RKO (cell line): ENCODE measurements at places on chromosomes 5 and 9.

DNA sequence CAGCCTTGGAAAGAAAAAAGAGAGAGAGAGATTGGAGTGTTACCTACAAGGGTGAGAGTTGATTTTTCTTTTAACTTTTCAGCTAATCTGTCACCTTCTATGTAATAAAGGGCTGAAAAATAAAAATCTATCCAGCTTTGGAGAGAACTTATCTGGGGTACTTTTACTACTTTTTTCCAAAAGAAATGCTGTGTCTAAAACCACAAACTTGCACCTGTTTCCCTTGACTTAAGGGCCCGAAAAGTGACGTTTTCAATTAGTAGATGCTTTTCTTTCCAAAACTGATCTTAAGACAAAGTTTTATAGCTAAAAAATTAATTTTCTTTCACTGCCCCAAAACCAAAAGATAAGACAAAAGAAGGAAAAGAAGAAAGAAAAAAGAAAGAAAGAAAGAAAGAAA is 48.8 kb downstream of the SMIM23 start:
- DNase-seq, result no peak

DNA sequence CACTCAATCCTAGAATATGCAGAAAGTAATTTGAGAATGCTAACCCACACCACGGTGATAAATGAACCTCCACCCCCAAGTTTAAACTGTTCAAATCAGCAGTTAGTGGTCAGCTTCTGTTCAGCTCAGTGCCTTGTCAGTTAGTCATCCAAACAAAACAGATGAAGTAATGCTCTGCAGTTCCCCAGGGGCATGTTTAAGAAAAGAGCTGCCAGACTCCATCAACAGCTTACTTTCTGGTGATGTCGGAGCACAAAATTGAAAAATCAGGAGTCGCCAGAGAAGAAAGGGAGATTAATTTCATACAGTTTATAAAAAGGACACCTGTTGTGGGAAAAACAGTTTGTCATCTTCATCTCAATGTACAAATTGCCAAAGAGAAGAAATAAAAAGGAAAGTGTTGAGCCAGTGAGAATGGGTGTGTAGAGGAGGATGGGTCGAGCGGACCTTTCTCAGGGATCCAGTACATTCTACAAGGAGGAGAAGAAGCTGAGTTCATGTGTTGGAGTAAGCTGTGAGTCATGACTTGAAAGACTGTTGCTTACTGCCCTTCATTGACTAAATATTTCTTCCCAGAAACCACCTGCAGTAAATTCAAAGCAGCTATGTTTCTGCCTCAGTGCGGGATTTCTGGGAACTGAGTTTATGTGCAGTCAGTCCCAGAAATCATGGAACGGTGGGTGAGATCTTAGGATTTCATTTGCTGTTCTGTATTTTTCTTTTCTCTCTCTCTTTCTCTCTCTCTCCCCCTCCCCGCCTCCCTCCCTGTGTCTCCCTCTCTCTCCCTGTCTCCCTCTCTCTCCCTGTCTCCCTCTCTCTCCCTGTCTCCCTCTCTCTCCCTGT is 13.7 kb downstream of the TRIO start:
- peak; percentile 89 for DNase-seq

GRCh38 chr9:107593224-107593870 is 103.8 kb upstream of the KLF4 start:
- DNase-seq, result no peak

- peak; percentile 48 for DNase-seq
Observed at GRCh38 chr9:99445371-99445891, 223.3 kb downstream of the SEC61B start.

- DNase-seq, result no peak
Observed at GRCh38 chr5:7682379-7682778, 168.6 kb downstream of the CFAP90 start.

- DNase-seq, result peak; percentile 40
Observed at GRCh38 chr5:110865400-110866094, 126.7 kb downstream of the SLC25A46 start.

- DNase-seq, result no peak
Observed at GRCh38 chr9:14111696-14112095, 202.2 kb downstream of the NFIB start.

DNA sequence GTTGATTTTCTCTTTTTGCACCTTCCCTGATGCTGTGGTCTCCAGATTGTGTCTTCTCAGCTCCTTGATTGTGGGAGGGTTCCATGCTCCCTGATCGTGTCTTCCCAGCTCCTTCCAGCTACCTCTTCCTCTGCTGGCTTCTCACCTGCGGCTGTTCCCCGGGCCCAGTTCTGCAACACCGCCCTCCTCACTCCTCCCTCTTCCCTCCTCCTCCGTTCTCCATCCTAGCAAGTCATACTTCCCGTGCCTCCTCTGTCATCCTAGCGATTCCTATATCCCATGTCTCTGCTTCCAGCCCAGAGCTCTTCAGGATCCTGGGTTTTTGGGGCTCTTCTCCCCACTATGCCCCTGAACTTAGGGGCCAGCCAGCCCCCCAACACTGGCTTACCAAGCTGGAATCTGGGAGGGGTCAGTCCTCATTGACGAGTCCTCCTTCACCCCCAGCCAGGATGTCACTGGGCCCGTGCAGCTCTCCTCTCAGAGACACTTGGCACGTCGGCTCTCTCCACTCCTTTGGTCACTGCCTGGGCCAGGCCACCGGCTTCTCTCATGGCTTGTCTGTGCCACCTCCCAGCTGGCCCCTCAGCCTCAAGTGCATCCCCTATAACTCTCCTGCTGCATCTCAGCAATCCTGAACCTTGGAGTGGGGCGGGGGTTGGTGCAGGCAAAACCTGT is 255.4 kb upstream of the MVB12B start:
- no peak for DNase-seq

GRCh38 chr9:114474425-114474824 is 30.8 kb downstream of the WHRN start:
- no peak for DNase-seq

- peak; percentile 14 for DNase-seq
Observed at GRCh38 chr9:108156270-108156998, 666.9 kb upstream of the KLF4 start.
